ENCODE measurements at places on chromosomes 3 and 15.

- no peak for DNase-seq
These were observed 39.8 kb downstream of the ARHGAP31 start for GRCh38 chr3:119333773-119334509.

GRCh38 chr3:172150913-172151650, 111.7 kb downstream of the FNDC3B start:
- DNase-seq = no peak

DNA sequence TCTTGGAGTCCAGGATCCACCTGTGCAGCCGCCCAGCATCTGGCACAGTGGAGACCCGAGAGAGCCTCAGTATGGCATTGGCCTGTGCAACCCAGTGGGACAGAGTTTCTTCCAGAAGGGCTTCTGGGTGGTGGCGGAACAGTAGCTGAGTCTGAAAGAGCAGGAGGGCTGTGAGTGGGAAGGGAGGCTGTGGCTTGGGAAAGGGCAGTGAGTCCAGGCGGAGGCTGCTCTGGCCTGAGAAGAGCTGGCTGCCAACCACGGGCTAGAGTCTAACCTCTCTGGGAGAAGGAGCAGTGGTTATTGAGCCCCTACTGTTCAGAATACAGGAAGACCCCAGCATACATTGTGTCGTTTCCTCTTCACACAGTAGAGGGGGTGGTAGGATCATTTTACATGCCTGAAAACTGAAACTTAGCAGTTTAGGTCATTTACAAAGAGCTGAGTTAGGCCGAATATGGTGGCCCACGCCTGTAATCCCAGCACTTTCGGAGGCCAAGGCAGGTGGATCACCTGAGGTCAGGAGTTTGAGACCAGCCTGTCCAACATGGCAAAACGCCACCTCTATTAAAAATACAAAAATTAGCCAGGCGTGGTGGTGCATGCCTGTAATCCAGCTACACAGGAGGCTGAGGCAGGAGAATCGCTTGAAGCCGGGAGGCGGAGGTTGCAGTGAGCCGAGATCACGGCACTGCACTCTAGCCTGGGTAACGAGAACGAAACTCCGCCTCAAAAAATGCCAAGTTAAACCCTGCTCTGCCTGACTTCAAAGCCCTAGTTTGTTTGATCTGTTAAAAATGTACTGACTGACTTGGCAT, 3.2 kb downstream of the AEN start:
- DNase-seq = peak; percentile 60

GRCh38 chr15:101684384-101684783, 32.2 kb upstream of the TM2D3 start:
- no peak for DNase-seq

GRCh38 chr3:188338086-188338485, 184.1 kb downstream of the LPP start:
- no peak for DNase-seq

DNA sequence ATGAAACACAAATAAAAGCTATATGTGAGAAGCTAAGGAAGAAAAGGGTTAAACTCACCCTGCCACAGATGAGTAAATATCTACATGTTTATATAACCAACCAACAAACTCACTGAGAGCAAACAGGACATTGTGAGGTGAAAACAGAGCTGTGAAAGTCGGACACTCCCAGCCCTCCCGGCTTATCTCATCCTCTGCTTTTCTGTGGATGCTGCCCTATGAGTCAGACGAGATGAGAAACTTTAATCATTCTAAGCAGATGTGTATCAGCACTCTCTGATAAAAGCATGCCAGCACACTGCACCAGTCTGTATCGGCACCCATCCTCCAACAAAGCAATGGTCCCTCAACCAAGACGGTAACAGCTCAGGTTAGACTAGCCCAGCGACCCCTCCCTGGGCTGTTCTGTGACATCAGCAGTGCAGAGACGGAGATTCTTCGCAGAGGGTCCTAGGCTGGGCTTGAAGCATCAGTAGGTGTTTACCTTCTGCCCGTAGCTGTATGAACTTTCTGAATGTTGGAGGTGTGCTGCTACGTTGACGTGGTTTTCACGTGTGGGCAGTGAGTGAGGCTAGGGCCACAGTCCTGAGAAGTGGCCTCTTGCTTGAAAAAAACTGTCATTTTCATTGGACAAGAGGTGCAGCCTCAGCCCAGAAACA, 119.8 kb upstream of the ALDH1A3 start:
- DNase-seq = no peak

DNA sequence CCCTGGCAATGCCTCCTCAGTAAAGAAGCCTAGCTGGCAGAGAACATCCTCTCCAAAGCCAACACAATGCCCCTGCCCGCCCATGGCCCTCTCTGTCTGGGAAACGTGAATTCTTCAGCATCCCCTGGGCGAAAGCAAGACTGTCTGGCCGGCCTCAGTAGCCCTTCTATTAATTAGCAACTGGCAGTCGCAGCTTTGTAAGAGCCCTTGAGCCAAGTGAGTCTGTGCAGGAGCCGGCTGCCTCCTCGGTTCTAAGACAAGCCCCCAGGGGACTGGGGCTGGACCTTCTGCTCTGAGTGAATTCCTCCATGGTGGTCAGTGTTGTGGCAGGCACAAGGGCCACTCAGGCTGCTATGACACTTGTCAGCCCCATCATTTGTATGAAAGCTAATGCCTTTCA, 7.4 kb downstream of the HCN4 start:
- no peak for DNase-seq

DNA sequence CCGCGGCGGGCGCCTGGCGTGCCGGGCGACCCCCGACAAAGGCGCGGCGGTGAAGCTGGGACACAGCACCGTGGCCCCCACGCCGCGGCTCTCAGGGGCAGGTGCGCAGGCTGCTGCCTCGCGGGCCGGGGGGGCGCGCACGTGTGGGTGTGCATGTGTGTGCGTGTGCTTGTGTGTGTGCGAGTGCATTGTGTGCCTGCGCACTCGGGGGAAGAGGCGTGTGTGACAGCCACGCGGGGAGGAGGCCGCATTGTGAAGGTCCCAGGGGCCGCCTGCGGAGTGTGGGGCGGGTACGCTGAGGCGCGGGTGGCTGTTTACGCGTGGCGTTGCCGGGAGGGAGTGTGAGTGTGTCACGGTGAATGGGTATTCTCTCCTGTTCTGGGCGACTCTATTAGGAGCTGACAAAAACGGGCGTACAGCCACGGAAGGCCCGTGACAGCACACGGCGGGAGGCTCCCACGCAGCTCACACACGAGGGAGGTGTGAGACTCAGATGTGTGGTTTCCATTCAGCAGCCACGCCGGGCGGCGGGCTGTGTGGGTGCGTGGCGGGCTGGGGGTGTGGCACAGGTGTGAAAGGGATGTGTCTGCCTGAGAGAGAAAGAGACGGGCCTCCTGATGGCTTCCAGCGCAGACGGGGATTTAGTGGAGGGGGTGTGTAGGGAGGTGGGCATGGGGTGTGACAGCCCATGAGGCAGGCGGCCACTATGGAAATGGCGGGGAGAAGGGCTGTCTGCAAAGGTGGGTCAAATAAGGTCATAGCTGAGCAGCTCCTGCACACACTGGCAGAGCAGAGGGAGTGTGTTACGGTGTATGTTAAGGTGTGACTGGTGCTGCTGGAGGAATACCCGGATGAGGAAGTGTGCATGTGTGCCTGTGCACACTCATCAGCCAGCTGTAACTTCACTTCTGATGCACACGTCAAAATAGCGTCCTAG, 750 bp downstream of the PODXL2 start:
- DNase-seq = no peak

DNA sequence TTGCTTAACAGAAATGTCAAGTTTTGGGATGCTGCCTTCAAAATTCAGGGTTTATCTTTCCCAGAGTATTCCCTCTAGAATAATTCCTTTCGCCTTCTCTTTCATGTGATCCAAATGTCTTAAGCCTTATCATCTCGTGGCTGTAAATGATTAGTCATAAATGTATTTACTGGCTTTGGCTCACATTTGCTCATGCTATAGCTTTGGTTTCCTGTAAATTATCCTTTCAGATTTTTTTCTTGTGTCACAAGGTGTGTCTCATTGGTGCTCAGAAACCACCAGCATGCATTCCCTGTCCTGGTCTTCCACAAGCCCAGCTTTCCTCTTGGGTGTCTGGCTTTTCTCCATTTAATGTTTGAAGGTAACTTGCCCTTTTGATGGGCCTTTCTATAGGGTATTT, 692.7 kb upstream of the ALCAM start:
- no peak for DNase-seq

DNA sequence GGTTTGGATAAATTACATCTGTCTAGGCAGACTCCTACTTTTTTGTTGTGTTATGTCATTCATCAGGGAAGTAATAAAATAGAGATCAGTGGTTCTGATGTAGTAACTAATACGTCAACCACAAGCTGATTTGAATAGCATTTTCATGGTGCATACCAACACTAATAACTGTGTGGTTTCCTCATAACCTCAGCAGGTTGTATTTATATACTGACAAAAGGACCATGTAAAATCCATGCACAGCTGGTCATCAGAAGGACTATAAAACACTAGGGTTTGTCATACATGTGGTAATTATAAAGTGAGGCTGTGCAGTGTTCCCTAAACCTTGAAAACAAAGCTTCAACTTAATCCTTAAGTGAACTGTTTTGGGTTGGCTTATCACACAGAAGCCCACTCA, 216.8 kb upstream of the RBMS3 start:
- DNase-seq = no peak

GRCh38 chr15:34849364-34849959, 54.1 kb upstream of the ACTC1 start:
- DNase-seq = no peak

GRCh38 chr3:132283440-132283839, 33.8 kb upstream of the ACP3 start:
- DNase-seq = peak; percentile 28

- no peak for DNase-seq
These were observed 24.8 kb upstream of the SHISA5 start for GRCh38 chr3:48528754-48529153.

DNA sequence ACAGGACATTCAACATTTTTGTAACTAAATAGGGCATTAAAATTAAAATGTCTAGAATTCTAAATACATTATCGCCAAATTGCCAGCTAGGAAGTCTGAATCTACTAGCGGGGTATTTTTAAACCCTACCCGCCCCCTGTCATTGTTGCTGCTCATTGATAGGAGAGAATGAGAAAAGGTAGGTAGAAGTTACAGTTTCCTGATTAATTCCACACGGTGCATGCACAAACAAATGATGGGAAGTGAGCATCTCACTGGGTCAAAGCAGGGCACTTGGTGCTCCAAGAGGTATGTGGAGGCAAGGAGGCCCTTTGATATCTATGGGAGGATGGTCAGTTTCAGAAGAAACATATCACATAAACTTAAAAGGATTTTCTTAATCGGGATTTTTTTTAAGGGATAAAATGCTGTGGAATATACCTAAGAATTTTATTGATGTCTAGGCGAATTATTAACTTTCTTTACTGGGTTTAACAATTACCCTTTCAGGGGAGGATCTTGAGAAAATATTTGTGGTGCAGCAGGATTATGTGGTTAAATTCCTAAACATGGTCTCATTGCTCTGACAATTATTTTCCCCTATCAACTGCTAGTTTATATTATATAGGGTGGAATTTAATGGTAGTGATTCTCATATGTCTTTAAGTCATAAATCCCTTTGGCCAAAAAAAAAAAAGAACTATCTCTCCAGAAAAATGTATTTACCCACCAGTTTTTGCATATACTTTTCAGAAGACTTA, 236.0 kb upstream of the GOLGA6L4 start:
- DNase-seq = no peak

DNA sequence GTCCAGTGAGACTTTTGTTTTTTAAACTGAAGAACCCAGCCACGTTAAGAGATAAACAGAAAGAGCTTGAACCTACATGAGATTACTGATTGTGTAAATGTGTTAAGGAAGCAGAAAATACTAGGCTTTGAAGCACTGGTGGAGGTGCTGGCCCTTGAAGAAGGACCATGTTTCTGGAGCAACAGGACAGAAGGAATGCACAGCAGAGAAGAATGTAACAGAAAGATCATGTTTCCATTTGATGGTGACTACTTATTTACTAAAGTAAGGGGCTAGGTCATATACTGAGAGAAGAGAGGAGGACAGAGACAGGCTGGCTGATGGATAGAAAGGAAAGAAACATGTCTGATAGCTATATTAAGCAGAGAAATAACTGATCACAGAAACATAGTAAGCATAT, 88.8 kb downstream of the CLASP2 start:
- DNase-seq = no peak

- no peak for DNase-seq
These were observed 35.6 kb upstream of the RHCG start for GRCh38 chr15:89531796-89532537.

DNA sequence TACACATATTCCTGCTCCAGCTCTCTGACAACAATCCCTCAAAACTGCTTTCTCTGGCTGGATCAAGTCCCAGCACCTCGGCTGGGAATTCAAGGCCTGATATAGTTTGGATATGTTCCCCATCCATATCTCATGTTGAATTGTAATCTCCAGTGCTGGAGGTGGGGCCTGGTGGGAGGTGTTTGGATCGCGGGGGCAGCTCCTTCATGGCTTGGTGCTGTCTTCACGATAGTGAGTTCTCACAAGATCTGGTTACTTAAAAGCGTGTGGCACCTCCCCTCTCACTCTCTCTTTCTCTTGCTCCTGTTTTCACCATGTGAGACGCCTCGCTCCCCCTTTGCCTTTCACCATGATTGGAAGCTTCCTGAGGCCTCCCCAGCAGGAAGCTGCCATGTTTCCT, 47.4 kb upstream of the SYN2 start:
- DNase-seq = no peak

DNA sequence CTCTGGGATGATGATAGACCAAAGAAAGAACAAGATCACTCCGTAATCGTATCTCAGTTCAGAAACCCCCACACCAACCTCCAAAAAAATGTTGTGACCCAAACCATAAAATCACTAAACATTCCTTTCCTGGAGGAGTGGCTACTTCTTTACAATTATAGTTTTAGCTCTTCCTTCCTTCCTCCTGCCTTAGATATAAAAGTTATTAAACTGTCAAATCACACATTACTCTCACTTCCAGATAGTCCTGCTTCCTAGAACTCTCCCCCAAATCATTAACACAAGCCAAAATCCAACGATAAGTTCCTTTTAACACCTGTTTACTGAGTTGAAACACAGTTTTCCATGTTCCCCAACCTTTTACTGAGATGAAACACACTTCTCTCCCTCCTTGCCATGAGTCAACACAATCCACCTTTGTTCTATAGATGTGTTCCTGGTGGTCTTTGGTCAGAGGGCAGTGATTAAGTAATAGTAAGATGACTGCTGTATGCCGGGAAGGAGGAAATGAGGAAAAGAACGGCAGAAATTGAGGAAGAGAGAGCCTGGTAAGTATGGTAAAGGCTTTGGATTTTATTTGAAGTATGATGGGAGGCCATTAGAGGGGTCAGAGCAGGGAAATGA, 8.3 kb upstream of the CRYGS start:
- DNase-seq = no peak

- no peak for DNase-seq
These were observed 348.4 kb downstream of the EPHB1 start for GRCh38 chr3:135143474-135143873.

DNA sequence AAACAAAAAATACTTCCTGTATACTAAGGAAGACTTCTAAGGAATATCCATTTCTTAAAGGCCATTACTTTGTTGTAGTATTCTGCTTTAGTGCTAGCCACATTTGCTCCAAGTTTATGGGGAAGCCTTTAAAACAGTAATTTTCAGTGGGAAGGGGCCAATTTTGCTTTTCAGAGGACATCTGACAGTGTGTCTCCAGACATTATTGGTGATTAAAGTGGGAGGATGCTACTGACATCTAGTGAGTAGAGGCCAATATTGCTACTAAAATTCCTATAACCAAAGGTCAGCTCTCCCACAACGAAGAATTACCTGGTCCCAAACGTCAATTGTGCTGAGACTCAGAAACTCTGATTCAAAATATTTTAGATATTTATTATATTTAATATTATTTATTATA, 24.8 kb downstream of the SLC28A2 start:
- DNase-seq = peak; percentile 37

All from GM13977 (cell line).